ENCODE measurements at places on chromosomes 5 and 9.
A peak's percentile ranks its signal among the peaks of the same experiment; 100 is the strongest.

GRCh38 chr5:64190562-64191306 is 25.1 kb downstream of the RNF180 start:
- no peak for DNase-seq

GRCh38 chr5:53009816-53010215 is 20.7 kb downstream of the ITGA2 start:
- DNase-seq = no peak

- DNase-seq = no peak
Observed at GRCh38 chr9:87973730-87974292, 522 bp downstream of the CDK20 start.

DNA sequence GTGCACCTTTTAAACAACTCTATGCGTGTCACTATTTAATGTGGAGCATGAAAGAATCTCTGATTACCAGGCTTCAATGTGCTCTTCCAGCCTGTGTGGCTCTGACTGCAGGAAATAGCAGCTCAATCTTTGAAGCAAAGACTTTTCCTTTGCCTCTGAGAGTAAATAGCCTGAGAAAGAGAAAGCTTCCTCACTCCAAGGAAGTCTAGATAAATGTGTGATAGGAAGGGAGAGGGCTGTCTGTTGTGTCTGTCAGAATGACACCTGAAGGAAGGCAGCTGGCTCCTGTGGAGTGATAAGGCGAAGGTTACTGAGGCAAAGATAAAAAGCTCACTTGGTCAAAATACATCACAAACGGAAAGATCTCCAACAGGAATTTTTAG is 205.3 kb upstream of the HAPLN1 start:
- DNase-seq = no peak

GRCh38 chr5:90111364-90112032 is 298.1 kb downstream of the CETN3 start:
- DNase-seq = peak; percentile 35

GRCh38 chr5:139765409-139766217 is 30.0 kb upstream of the PSD2 start:
- peak; percentile 98 for DNase-seq

GRCh38 chr9:115883467-115884329 is 269.9 kb upstream of the PAPPA start:
- DNase-seq = peak; percentile 18

DNA sequence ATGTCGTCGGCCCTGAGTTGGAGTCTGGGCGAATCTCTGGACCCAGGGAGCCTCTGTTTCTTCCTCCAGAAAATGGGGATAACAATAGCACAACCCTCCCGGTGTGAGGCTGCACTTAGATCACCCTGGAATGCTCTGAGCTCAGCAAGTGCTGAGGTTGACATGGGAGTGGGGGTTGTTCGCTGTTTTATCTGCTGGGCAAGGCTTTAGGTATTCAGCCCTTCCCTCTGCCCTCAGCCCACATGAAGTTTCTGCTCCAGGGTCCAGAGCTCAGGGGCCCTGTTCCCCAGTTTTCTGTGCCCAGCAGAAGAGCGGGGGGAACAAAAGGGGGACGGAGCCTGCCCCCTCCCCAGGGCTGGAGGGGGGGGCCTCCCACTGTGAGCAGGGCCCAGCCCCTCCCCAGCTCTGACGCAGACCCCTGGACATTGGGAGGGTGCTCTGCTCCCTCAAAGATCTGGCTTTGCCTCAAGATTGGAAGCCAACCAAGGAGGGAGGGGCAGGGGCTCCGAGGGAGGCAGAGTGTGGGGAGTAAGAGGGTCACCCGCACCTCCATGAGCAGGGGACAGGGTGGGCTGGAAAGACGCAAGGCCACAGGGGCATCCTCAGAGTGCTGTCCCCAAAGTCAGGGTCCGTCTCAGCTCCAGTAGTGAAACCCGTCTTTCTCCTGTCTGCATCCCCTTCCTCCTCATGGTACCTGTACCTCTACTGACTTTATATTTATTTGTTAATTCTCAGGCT is 215.6 kb downstream of the C9orf50 start:
- DNase-seq = no peak

- no peak for DNase-seq
Observed at GRCh38 chr9:23229890-23230317, 596.1 kb downstream of the ELAVL2 start.

DNA sequence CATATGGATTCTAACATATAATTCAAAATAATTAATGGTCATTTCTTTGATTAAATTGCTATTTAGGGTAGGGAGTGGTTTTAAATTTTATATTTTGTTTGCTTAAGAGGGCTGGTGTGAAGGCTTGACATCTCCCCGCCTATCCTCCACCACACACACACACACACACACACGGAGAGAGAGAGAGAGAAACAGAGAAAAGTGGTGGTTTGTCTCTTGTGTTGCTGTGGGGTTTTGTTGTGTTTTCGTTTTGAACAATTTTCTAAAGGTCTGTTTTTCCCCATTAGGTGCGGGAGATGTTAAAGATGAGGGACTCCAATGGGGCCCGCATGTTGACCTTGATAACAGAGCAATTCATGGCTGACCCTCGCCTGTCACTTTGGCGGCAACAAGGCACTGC is 161.9 kb downstream of the ZSWIM6 start:
- DNase-seq = no peak

DNA sequence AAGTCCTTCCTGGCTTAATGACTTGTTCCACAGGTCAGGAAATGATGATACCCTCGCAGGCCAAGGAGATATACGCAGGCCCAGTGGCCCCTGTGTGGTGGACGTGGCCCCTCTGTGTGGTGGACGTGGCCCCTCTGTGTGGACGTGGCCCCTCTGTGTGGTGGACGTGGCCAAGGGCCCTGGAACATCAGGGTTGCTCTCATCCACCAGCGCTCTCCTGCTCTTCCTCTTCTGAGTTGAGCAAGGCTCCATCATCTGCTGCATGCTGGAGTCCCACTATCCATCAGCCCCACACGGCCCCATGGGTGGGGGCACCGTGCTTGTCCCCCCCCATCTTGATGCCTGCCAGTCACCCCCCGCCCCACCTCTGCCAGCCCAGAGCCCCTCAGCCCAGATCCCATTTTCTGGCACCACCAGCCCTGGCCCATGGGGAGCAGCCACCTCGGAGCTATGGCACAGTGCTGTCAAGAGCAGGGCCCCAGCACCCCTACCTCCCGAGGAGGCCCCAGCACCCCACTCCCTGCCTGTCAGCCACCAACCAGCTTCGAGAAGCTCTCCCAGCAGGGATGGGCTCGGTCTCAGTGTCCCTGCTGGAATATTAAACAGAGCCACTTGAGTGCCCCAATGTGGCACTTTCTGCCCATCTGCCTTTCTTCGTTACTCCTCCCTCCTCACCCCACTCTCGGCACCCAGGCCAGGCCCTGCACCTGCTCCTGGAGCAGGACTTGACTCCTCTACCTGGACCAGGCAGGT is 8.1 kb downstream of the LRRC14B start:
- DNase-seq = no peak

DNA sequence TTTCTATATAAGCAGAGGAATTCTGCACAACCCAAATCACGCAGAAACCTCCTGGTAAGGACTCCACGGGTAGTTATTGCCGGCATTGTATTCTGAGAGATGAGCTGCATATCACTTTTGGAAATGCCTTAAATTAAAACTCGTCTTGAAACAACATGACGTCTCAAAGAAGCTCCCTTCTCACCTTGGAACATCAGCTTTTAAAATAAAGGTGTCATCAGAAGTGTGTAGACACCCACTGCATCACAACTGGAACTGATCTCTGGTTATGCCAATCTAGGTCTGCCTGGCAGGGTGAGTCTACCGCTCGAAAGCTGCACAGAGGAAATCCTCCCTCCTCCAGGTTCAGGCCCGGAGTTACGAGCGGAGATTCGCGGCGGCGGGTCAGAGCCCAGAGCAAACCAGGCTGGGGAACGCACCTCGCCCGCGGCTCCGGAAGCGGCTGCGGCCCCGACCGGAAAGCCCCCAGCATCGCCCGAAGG is 974 bp upstream of the SLC12A2 start:
- DNase-seq = no peak

DNA sequence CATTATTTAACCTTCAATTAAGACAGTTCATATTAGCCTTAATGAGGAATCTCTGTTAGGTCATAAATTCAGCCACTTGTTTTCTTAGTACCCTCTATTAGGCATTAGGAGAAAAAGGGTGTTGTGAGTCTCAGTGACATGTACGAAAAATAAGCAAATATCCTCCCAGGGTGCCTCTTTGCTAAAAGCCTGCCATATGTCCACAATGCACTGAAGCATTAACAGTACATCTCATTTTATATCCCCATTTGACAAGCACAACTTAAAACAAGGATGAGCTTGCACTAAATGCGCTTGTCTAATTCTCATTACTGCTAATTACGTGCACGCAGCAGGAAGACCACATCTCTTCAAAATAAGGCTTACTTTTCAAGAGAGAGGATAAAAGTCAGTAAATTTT is 48.4 kb upstream of the SRFBP1 start:
- DNase-seq = peak; percentile 6

DNA sequence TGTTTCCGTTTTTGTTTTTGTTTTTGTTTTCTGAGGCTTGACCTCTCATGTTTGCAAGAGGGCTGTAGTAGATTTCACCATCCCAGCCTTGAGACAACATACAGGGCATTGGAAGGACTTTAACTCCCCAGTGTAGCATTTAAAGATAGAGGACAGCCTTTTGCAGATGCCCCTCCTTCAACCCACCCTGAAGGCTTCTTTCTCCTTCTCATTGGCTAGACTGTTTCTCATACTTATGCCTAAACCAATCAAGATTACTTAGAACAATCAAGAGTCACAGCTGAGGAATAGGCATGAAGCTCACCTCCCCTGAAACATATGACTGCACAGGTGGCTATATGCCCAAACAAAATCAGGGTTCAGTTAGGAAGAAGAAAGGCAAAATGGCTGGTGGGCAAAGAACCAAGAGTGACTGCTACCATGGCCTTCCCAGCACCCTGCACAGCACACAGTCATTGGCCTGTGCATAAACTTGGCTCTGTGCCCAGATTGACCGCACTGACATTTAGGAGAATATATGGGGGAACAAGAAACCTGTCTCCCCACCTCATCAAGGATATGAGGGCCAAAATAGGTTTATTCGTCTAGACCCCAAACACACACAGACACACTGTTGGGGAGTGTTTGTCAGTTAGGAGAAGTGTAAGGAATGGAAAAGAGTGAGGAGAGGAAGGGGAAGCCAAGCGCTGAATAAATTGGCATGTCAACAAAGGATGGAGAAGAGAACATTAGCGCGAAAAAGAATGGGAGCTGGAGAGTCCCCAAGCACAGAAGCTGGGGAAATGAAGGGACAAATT is 137.3 kb upstream of the RANBP3L start:
- no peak for DNase-seq

DNA sequence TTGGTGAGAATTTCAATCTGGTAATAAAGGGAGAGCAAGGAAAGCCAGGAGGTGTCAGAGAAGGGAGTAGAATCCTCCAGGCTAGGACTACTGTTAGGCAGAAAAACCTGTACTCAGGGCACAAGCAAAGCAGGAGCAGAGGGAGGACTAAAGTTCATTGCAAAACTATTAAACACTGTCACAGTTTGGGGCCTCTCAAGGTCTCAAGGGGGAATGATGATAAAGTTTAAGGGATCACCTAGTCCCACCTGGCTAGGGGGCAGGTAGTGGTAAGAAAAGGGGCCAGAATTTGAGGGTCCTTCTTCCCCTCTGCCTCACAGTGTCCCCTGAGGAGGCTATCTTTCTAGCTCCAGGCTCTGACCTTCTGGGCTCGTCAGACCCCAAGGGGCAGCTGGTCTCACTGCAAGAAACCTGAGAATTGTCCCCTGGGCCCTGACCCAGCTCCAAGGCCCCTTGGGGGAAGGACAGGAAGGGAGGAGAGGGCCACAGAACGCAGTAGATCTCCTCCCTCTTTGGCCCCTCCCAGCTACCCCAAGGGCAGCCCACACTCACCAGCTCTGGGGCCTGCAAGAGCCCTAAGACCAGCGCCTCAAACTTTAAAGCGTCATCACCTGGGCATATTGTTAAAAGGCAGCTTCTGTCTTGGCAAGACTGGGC is 974 bp downstream of the CCDC69 start:
- no peak for DNase-seq

- no peak for DNase-seq
Observed at GRCh38 chr9:109447329-109448076, 50.6 kb downstream of the PTPN3 start.

- no peak for DNase-seq
Observed at GRCh38 chr5:173793648-173794548, 94.3 kb upstream of the CPEB4 start.

- no peak for DNase-seq
Observed at GRCh38 chr5:162801235-162801634, 636.2 kb upstream of the CCNG1 start.

DNA sequence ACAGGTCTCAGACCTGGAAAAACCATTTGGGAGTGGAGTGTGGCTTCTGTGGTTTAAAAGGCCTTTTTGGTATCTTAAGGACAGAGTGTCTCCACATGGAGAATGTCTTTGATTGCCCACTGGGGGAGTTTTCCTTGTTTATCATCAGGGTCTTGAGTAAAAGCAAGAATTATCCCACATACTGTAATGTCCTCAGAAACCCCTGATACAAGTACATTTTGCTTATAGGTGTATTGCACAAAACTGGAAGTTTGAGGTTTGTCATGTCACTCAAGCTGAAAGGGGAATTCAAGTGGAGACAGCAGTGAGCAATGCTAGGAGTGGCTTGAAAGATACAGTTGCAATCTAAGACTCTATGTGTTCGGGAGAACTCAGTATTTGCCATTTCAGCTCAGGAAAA is 62.7 kb upstream of the GRAMD2B start:
- DNase-seq = no peak

DNA sequence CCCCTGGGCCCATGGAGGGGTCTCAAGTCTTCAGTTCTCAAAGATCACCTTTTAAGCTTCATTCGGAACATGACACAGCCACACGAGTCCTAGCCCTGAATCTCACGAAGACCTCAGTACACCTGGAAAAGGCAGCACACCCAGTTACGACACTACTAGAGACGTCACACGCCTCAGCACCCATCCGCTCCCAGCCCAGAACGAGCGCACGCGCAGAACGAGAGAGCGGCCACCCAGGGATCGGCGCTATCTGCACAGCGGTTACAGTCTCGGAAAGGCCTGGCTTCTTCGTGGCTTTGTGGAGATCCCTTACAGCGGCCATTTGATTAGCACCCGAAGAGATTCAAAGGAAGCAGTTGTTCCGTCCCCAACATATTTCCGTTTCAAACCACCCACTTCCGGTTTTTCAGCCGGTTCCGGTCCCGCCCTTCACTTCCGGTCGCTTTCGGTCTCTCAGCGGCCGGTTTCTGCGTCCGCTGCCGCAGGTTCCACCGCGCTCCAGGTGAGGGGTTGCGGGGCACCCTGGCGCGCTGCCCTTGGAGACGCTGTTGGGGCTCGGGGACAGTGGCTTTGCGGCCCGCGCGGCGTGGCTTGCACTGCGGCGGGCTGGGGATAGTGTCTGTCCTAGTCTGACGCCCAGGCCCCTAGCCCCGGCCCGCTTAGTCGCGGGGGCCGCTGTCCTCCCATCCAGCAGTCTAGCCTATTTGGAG is at the start of gene UBLCP1:
UBLCP1 (plus strand) TSS at position 432 of the 710 bp plus-strand sequence. CDS start 5,626 bp downstream, outside the sequence.
- peak; percentile 96 for DNase-seq

- DNase-seq = no peak
Observed at GRCh38 chr9:134335486-134336220, 9.4 kb downstream of the RXRA start.

GRCh38 chr5:42434047-42434724 is 10.9 kb downstream of the GHR start:
- no peak for DNase-seq

GRCh38 chr9:120713257-120714087 is 798 bp downstream of the MEGF9 start:
- peak; percentile 44 for DNase-seq

GRCh38 chr5:78903861-78904260 is 81.2 kb downstream of the ARSB start:
- DNase-seq = no peak
